ENCODE measurements at places on chromosomes 5 and 9.

DNA sequence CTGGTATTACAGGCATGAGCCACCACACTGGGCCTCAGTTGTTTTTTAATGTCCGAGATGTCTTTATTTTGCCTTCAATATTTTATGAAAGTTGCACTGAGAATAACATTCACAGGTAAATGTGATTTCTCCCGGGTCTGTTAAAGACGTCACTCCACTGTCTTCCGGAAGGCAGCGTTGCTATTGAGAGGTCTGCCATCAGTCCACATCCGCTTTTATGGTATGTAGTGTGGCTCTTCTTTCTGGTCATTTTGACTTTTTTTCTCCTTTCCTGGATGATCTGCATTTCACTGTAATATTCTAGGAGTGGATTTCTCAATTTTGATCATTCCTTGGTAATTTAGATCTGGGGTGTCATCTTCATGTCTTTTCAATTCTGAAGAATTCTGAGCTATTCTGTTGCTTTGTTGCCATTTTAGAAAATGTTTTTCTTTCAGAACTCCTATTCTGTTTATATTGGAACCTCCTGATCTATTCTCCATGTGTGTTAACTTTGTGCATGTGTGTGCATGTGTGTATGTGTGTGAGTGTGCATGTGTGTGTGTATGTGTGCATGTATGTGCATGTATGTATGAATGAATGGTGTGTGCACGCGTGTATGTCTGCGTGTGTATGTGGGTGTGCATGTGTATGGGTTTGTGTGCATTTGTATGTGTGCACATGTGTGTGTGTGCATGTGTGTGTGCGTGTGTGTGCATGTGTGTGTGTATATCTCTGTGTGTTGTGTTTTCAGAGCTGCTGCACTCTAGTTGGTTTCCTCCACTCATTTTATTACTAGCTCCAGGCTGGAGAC lies 1.9 kb upstream of the LCN1 start:
- no peak for DNase-seq

GRCh38 chr5:19140276-19140675 lies 847.7 kb downstream of the CDH18 start:
- DNase-seq: no peak

GRCh38 chr5:27830546-27830945 lies 792.2 kb upstream of the CDH9 start:
- no peak for DNase-seq

DNA sequence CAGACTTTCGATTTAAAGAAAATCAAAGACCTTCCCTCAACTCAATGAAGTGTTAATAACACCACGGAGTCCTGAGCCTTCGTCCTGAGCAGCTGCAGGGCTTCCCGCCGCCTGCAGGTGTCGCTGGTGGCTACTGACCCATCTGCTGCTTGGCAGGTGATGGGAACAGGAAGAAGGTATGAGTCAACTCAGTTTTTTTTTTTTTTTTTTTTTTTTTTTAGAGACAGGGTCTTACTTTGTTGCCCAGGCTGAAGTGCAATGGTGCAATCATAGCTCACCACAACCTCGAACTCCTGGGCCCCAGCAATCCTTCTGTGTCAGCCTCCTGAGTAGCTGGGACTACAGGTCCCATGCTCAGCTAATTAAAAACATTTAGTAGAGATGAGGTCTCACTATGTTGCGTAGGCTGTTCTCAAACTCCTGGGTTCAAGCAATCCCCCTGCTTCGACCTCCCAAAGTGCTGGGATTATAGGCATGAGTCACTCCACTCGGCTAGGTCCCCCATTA lies 185.7 kb upstream of the IL12B start:
- peak; percentile 39 for DNase-seq

DNA sequence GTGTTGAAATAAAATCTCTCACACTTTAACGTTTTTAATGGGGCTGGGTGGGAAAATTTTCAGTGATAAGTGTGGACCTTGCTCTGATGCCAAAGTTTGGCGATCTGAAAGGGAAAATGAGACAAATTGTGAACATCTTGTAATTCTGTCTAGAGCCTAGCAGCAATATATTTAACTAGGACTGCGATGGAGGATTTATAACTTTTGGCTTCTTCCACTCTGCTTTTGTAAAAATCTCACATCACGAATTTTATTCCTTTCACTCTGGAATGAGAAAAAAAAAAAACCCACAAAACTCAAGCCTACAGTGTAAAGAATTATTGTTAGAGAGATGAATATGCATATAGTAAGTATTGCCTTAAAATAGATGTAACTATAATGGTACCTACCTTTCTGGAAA lies 19.9 kb downstream of the CCNH start:
- DNase-seq: peak; percentile 9

GRCh38 chr5:36029914-36030313 lies 36.8 kb downstream of the UGT3A2 start:
- DNase-seq: no peak

DNA sequence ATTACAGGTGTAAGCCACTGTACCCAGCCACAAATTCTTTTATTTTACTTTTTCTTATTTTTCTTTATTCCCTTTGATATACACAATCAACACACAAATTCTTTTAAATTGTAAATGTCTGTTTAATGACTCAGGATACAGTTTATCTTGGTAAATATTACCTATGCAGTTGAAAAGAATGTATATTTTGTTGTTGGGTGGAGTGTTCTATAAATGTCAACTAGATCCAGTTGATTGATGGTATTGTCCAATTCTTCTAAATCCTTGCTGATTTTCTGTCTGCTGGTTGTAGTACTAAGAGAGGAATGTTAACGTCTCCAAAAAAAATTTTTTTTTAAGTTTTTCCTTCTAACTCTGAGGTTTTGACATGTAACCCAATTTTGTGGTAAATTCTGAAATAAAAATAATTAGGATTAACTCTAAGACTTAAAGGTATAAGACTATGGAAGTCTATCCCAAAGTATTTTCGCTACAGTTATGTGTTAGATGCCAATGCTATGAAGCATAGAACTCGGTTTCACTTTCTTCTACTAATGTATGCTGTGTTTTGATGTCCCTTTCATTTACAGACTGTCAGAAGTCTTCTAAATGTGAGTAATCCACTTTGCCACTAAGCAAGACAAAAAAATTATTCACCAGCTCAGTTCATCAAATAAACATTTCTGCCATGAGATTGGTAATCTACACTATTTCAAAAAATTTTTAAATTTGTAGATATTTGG lies 720.2 kb upstream of the C9orf72 start:
- DNase-seq: no peak

- DNase-seq: peak; percentile 31
These were observed 210.6 kb downstream of the GOLPH3 start for GRCh38 chr5:31963358-31964006.

DNA sequence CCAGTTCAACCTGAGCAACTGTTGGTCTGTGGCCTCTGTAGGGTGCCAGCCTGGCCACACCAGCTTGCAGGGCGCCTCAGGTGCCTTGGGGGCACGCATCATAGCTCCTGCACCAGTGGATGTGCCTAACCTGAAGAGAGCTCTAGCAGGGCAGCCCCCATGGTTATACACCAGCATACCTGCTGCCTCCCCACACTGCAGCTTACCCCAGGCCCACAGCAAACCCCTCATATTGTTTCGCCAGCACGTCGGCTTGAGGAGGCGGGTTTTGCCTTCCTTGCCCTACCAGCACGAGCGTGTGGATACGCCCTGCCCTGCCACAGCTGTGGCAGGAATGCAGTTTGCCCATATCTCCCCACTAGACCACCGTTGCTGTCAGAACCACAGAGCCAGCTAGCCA lies 435.9 kb downstream of the SLCO4C1 start:
- no peak for DNase-seq

GRCh38 chr5:178462816-178463215 lies 127.4 kb downstream of the COL23A1 start:
- DNase-seq: no peak

- DNase-seq: no peak
These were observed 9.7 kb upstream of the SUSD3 start for GRCh38 chr9:93048566-93049448.

DNA sequence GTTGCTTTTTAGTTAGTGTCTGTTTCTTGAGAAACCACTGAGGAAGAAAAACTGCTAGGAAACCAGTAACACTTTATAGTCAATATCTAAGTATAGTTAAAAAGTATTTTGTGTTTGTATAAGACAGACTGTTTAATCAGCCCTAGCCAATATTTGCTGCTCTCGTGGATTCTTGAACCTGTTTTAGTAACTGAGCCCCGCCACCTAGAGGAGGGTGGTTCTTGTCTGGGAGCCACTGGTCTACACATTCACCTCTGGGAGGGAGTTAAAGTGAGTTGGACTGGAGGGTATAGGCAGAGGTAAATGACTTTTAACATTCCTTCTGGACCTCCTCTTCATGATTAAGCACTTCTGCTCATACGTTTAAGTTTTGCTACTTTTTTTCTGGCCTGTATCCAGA lies 117.2 kb downstream of the SPATA31D1 start:
- no peak for DNase-seq

- DNase-seq: no peak
These were observed 32.2 kb downstream of the ENTREP1 start for GRCh38 chr9:69357030-69357775.

DNA sequence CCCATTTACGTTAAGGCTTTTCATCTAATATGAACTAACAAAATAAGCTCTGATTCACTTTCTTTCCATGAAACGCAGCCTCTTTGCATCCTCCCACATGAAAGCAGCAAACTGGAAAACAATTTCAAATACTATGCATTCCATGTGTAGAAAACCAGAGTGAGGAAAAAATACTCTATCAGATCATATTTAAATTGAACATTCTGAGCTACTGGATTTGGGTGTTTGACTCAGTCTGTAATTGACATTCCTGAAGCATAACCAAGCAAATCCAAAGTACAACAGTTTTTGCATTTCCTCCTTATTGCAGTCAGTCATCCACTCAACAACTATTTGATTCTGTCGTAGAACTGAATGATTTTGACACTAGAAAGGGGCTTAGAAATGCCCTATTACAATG lies 399.1 kb upstream of the NMUR2 start:
- DNase-seq: no peak

DNA sequence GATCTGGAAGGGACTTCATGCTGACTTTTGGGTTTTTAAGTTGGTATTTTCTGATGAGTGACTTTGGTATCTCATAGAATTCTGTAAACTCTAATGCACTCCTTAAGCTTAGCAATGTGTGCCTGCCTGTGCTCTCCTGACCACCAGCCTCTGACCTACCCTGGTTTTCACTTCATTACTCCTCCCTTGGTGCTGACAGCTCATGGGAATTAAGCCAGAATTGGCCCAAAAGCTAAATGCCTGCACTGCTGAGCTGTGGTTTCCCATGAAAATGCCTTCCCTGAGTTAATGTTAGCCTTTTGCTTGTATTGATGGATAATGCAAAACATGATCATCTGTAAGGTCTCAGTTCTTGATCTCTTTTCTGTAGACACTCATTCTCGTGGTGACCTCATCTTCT lies 308.0 kb downstream of the DOCK8 start:
- DNase-seq: no peak

DNA sequence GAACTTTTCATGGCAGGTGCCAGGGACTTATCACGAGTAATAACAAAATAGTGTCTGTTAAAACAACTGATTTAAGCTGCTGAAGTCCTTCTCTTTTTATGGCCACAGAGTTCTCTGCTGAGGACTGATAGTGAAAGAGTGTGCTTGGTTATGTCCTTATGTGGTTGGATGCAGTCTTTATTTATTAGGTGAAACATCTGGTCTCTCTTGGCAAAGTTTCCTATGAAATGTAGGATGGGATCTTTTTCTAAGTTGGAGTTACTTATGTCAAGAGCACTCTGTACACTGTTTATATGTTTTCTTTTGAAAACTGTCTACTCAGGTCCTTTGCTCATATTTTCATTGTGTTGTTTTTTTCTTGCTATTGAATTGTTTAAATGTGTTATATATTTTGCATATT lies 1816.1 kb upstream of the C9orf72 start:
- DNase-seq: no peak

DNA sequence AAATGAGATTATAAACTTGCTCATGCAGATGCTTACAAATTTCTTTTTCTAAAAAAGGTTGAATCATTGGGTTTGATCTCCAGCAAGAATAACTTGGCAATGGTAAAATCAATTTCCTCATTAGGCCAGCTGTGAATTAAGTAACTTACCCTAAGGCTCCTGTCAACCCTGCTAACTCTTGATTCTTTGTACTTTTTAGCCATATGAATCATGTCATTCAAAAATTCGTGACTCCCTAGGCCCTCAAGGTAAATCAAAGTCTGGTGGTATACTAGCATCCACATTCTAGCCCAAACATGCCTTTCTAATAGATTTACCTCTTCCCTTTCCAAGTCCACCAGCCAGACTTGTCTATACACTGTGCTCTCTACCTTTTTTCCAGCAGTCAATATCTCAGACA lies 420.8 kb upstream of the BRINP1 start:
- no peak for DNase-seq

- DNase-seq: no peak
These were observed 170.4 kb upstream of the TBCA start for GRCh38 chr5:77946381-77947040.

DNA sequence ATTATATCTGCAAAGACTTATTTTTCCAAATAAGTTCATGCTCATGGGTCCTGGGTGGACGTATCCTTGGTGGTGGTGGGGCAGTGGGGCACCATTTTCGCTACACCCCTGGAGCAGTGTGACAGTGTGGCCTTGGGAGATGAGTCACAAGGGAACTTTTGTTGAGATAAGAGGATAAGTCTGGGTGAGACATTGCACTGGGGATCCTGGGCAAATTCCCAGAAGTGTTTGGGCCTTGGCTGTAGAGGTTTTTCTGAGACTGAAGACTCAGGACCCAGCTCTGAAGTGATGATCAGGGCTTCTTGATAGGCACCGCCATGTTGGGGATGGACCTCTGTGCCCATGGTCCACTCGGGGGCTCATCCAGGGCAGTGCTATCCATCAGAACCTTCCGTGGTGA lies 149.4 kb downstream of the MACROH2A1 start:
- DNase-seq: no peak

DNA sequence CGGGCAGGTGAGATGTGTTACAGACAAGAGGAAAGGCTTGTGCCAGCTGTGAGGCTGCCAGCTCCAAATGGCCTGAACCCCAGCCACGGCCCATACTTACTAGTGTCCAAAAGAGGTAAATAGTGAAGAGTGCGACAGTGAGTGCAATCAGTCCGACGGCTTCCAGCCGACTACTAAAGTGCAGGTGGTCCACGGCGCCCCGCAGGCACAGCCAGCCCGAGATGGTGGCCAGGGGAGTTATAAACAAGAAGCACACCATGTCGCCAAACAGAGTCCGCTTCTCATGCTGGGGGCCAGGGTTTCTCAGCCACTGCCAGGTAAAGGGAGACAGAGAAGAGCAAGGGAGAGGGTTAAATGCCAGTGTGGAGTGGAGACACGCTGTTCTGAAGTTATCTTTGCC lies 101.1 kb downstream of the LMNB1 start:
- no peak for DNase-seq

- peak; percentile 92 for DNase-seq
These were observed 75.6 kb downstream of the USP20 start for GRCh38 chr9:129910628-129911567.

DNA sequence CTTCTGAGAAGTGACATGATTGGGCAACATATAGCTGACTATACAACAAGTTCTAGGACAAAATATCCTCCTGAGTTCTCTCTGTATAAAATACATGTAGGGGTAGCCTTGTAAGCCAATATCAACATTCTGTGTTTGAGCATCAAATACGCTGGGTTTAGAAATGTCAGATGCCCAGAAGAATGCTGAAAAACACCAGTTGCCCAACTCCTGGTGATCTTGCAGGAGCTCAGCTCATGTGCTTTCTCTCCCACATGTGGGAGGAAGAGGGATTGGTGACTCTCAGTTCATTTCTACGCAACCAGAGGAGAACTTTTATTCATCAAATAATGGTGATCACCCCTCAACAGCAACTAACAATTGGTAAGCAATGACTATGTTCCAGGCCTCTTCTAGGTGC lies 810.9 kb upstream of the ACO1 start:
- DNase-seq: no peak

Measured in GM03348 (cell line).